Activated naive CD4-positive, alpha-beta T cell treated with anti-CD3 and anti-CD28 coated beads, Interleukin-2, amount 10 ng/mL, durations not matched to agents 7 days and 5 days (primary cell): ENCODE measurements at places on chromosomes 2 and 18.

DNA sequence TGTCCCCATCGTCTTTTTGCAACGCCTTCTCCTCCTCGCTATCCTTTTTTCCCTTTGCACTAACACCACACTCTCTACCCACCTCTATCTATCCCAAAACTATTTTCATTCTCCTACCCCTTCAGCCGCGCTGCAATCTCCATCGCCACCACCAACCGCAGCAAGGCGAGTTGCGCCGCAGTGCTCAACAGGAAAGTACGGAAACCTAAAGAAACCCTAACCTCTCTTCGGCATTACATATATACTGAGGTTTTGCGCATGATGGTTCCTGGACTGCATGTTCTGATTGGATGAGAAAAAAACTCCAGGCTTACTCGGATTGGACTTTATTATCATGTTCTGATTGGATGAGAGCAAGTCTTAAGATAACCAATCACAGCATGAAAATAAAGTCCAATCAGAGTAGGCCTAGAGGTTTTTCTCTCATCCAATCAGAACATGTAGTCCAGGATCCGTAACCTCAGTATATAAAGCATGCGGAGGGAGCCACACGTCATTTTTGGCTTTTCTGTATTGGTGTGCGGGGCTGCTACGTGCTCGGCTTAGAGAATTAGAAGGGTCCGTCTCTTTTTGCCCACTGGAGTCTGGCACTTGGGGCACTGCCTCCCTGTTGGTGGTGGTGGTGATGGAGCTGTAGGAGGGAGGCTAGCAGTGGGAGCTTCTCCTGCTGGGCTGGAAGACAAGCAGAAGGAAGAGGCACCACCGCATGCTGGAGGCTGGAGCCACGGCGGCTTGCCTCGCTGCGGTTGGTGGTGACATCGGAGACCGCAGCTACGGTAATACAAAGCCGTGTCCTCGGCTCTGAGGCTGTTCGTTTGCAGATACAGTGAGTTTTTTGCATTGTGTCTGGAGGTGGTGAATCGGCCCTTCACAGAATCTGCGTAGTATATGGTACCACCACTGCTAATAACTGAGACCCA lies 76.1 kb downstream of the TEKT4 start:
- H3K36me3 ChIP-seq, result no peaks in the 10 kb centered on the region
- no peaks in the 10 kb centered on the region for H3K4me1 ChIP-seq
- H3K27me3 ChIP-seq, result peaks cover 6% of the 10 kb centered on the region
- H3K27ac ChIP-seq, result no peak overlapping the region

DNA sequence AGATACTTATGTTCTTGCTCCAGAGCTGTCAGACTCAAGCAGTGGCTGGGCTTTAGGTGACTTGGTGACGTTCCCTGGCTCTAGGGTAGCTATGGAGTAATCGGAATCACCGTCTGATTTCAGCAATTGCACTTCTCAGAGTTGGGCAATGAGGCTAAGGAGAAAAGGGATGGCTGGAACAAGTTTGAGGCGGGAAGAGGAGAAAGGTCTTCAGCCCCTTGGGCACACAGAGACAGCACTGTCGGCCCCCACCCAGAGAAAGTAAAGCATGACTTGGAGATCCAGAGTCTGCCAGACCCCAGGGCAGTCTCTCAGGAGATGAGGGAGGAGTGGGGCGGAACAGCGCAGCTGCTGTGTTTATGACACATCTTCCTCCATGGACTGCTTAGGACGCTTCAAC lies 114.5 kb downstream of the KLHL29 start:
- DNase-seq, result no peak
- H3K4me3 ChIP-seq, result no peak overlapping the region
- peaks cover 75% of the 10 kb centered on the region for H3K27me3 ChIP-seq
- no peak overlapping the region for H3K27ac ChIP-seq
- H3K36me3 ChIP-seq, result peaks cover 2% of the 10 kb centered on the region

- no peak overlapping the region for H3K27ac ChIP-seq
- no peaks in the 10 kb centered on the region for H3K27me3 ChIP-seq
- no peaks in the 10 kb centered on the region for H3K4me1 ChIP-seq
- no peak overlapping the region for H3K4me3 ChIP-seq
- DNase-seq, result no peak
Measured at GRCh38 chr2:2561346-2562095, 230.4 kb upstream of the MYT1L start.

DNA sequence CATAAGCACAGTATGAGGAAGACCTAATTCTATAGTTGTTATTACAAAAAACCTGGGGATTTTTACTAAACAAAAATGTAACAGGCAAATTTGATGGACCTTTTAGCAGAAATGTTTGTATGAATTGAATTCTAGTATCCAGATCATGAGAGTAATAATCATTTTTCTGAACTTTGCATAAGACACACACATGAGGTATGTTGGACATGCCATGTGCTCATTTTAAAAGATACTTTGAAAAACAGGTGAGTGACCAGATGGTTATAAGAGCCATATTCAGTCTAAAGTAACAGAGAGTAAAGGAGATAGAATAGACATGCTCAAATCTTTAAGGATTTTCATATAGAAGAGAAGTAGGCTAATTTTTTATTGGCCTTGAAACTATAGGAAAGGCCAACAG lies 663.6 kb downstream of the NRXN1 start:
- H3K27ac ChIP-seq, result no peak overlapping the region
- H3K4me3 ChIP-seq, result no peak overlapping the region
- H3K27me3 ChIP-seq, result no peaks in the 10 kb centered on the region
- no peaks in the 10 kb centered on the region for H3K4me1 ChIP-seq
- DNase-seq, result no peak

DNA sequence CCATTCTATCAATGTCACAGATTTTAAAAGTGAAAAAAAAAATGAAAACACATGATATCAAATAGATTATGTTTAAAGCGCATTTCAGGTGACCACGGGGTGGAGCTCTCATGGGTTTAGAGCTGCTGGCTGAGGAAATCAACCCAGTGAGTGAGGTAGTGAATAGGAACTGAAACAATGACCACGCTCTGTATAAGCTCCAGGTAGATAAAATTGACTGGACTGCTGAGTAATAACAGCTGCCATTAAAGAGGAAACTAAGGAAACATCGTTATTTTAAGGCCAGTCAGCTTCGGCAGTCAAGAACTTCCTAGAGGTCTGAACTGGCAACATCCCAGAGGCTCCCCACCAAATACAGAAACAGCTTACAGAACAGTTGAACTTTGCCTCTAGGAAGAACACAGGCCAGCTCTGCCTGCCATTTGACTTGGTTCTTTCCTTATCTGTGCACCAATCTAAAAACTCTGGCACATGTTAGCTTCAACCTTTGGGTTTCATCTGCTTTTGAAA lies 185.9 kb downstream of the PDE1A start:
- peak; percentile 37 for DNase-seq
- no peaks in the 10 kb centered on the region for H3K36me3 ChIP-seq
- no peaks in the 10 kb centered on the region for H3K4me1 ChIP-seq

- H3K27me3 ChIP-seq, result no peaks in the 10 kb centered on the region
- H3K27ac ChIP-seq, result no peak overlapping the region
Measured at GRCh38 chr2:146124741-146125140, 1604.8 kb upstream of the ZEB2 start.

DNA sequence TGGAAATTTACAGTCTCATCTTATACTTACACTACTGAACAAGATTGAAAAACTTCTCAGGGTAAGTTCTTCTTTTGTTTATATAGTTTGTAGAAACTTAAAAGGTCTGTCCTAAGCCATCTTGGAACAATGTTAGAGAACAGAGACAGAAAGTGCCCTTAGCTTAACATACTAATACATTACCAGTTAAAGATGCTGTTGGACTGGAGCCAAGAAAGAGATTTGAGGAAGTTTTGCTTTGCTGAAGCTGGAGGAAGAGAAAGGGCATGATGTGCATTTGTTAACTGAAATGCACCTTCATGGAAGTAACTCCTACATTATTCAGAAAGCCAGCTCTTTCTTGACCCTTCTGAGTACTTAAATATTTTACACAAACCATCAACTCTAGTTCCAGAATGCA lies 66.5 kb upstream of the TNFRSF11A start:
- H3K27me3 ChIP-seq, result no peaks in the 10 kb centered on the region
- no peaks in the 10 kb centered on the region for H3K4me1 ChIP-seq
- no peak overlapping the region for H3K4me3 ChIP-seq
- no peak for DNase-seq

GRCh38 chr18:40673150-40673549 lies 1281.9 kb upstream of the PIK3C3 start:
- DNase-seq, result no peak
- no peak overlapping the region for H3K4me3 ChIP-seq
- H3K27ac ChIP-seq, result no peak overlapping the region
- H3K36me3 ChIP-seq, result no peaks in the 10 kb centered on the region
- H3K27me3 ChIP-seq, result no peaks in the 10 kb centered on the region

GRCh38 chr2:125172181-125172580 lies 1147.1 kb downstream of the CNTNAP5 start:
- no peaks in the 10 kb centered on the region for H3K4me1 ChIP-seq
- no peak overlapping the region for H3K27ac ChIP-seq
- H3K36me3 ChIP-seq, result no peaks in the 10 kb centered on the region
- DNase-seq, result no peak
- H3K27me3 ChIP-seq, result no peaks in the 10 kb centered on the region
- no peak overlapping the region for H3K4me3 ChIP-seq

GRCh38 chr18:58615140-58616132 lies 13.5 kb downstream of the ALPK2 start:
- peaks cover 1% of the 10 kb centered on the region for H3K36me3 ChIP-seq
- peak overlapping the region; percentile 98 for H3K27ac ChIP-seq
- DNase-seq, result peak; percentile 78
